ENCODE measurements at places on chromosomes 3 and 15.

GRCh38 chr15:63597038-63597790 is at the start of gene FBXL22:
FBXL22 (plus strand) TSS chr15:63597387; CDS start chr15:63597393, 6 bp downstream.
- DNase-seq, result no peak

DNA sequence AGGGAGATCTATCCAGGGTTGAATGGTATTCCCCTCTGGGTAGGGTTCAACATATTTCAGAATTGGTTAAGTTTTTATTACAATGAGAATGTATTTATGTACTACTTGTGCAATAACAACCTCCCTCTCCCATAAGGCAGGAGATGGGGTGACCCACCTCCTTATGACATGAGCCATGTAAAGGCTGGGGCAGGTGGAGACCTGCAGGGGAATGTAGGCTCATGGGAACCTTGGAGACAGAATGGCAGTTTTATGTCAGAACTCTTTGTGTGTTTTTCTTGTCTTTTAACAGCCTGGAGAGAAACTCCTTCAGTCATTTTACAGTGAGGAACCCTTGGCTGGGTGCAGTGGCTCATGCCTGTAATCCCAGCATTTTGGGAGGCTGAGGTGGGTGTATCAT is 24.6 kb upstream of the INSYN1 start:
- DNase-seq, result no peak

GRCh38 chr15:69092159-69092558 is 68.3 kb upstream of the GLCE start:
- DNase-seq, result no peak

GRCh38 chr3:136042608-136043221 is 77.2 kb downstream of the PPP2R3A start:
- peak; percentile 39 for DNase-seq

- DNase-seq, result no peak
Measured at GRCh38 chr15:68272721-68273271, 4.7 kb upstream of the FEM1B start.

GRCh38 chr3:42513121-42513520 is 10.7 kb downstream of the VIPR1 start:
- DNase-seq, result no peak

GRCh38 chr3:69199942-69200341 is 77.5 kb upstream of the LMOD3 start:
- peak; percentile 51 for DNase-seq

DNA sequence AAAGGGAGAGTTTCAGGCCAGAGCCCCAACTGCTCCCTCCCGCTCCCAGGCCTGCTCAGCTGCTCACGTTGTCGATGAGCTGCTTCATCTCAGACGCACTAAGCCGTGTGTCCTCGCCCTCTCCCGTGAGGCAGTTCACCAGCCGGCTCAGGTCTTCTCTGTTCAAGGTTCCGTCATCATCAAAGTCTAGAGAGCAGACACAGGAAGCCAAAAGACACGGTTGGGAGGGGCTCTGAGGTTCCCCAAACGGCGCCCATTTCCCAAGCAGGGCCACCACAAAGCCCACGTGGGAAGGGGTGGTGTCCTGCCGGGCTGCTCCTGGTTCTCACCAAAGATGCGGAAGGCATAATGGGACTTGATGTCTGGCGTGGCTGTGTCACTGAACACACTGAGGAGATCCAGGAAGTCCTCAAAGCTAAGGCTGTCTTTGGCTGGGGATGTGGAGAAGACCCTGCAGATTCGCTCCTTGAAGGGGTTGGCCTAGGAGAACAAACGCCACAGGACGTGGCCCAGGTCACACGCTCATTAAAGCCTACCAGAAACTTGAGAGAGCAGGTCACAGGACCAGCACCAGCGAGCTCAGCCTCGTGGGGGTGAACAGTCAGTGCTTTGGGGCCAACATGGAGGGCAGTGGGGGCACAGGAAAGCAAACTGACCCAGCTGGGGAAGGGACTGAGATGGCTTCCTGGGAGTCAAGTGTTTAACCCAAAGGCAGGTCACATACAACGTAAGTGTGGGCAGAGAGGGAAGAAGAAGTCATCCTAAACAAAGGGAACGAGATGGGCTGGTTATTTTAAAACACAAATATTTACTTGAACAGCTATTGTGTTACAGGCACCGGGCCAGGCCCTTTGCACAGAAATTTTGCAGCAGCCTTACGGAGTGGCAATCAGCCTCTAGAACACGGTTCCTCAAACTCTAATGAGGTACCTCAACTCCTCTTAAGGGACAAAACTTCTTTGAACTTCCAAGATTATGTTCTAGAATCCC is 2.4 kb downstream of the CIB1 start:
- DNase-seq, result peak; percentile 85

GRCh38 chr3:120145542-120146285 is 51.5 kb upstream of the GSK3B start:
- DNase-seq, result peak; percentile 70

DNA sequence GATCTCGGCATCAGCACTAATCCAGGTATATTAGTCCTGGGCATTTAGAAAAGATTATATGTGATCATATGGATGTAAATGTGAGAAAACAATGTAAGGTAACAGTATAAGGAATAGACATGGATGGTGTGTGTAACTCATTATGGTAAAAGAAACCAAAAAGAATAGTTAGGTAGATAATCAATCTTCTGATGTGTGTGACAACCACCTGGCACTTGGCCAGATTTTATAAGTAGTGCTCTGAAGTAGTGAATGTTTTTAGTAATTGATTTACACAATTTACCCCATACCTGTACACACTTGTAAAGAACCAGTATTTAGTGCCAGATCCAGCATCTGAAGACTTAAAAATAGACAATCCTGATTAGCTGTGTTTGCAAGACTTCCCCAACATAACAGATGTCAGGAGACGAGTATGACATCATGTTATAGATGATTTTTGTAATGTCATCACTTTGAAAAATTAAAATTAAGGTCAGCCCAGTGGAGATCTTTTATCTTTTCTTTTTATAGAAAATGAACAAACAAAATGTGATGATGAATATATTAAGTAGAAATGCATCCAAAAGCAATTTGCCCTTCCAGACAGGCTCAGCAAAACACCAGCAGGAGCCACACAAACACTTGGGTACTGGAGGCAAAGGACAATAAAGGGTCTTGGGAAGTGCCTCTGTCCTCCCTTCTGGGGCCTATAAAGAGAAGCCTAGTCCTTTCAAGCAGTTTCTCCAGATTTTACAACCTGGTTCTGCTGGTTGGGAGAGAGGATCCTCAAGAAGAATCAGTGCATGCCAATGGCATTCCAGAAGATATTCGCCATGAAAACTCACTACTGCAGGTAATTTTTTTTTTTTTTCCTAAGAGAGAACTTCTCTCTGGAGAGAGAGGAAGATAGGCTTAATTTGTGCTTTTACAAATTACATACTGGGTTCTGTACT is 140.7 kb downstream of the MECOM start:
- DNase-seq, result no peak

DNA sequence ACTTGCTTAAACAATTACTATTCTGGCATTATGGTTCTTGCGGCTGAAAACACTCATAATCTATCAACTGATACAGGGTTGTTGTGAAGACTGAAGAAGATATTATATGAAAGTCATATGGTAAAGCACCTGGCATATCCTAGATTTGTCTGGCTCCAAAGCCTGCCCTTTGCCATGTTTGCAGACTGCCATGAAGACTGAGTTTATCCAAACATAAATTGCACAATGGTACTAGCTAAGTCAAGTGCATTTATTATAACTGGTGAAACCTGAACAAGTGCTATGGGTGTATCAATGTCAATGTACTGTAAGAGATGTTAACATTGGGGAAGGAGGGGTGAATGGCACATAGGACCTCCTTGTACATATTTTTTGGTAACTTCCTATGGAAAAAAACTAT is 87.4 kb upstream of the MEX3B start:
- no peak for DNase-seq

DNA sequence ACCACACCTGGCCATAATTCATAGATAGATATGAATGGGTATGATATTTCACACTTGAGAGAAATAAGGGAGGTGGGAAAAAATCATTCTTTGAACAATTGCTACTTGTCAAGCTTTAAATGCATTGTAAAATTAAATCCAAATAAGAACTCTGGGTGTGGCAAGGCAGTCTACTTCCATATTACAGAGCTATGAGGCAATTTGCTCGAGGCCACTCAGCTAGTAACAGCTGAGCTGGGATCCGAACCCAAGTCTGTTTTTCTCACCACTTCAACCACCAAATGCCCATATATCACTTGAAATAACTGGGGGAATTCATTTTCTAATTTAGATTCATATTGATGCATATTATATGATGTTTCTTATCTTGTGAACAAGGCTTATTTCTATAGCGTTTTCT is 482.2 kb upstream of the ADAMTS9 start:
- DNase-seq, result no peak

DNA sequence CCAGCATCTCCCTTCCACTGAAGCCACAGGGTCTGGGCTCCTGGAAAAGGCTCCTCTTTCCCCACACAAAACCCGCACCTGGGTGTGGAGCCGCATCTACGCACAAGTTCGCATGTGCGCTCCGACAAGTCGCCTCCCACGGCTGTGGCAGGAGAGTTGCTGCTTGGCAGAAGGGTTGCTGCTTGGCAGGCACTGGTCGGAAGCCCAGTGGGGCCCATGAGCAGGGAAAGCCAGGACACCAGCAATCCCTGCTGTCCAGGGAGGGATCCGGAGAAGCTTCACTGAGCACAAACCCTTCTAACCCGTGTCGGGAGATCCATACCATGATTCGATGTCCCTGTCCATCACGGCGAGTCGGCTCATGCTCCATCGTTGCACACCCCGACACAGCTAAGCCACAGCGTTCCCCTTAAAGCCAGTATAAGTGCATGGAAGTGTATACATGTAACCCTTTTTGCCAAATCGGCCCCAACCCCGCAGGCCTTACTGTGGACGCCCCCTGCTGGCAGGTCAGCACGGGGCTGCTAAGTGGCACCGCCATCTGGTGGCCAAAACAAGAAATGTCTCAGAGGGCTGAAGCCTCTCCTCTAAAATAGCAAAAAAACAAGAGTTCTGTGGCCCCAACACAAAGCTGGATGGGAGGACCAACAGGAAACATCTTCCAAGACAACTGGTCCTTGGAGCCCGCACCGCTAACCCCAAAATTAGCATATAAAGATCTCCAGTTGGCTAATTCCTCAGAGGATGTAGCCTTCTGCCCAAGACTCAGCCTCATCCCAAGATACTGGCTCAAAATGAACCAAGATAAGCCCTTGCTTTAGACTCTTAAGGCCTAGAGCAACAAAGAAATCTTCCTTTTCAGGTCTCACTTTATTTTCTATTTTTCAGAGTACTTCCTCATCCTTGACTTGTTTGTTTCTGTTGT is 8.3 kb downstream of the ANKRD63 start:
- DNase-seq, result peak; percentile 88

DNA sequence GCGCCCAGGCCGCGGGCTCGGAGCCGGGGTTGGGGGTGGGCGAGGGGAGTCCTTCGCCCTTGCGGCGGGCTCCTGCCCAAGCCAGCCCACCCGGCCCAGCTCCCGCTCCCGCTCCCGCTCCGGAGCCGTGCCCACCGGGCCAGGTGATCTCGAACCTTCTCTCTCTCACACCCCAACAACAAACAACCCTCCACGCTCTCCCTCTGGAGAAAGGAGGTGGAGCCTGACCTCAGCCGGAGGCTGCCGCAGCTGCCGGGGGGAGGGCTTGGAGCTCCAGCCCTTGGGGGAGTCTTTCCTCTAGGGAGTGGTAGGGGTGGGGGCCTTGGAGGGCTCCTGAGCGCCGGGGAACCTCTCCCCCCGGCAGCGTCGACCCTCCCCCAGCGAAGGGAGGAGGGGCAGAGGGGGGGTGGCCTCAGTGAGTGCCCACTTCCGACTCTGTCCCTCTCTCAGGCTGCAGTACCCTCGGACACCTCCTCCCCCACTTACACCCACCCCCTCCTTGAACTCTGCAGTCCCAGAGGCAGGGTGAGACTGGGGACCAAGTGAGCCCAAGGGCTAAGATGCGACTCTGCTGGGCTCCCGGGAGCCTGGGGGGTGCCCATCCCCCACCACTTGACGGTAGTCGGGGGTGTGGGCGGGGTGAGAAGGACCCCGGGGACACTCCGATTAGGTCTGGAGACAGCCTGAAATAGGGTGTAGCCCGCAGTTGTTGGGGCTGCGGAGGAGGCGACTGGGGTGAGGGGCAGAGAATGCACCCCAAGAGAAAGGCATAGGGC is 4.4 kb upstream of the BAHD1 start:
- DNase-seq, result no peak

- no peak for DNase-seq
Measured at GRCh38 chr3:187587076-187587475, 83.1 kb downstream of the SST start.

DNA sequence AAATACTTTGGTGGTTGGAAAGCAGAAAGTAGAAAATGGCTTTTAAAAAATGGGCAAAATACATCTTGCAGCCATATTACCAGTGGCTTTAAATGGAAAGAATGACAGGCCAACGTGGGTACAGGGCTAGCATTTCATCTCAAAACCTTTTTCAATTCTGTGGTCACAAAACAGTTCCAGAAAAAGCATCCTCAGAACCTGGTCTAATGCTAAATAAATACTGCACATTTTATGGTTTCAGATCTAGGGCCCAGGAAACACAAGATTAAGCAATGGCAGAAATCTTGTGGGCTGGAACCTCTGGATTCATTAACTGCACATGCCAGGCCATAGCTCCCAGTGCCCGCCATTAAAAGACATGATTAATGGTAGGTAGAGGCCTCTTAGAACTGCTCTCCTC is 470.2 kb upstream of the RASGRP1 start:
- no peak for DNase-seq

GRCh38 chr15:29364426-29365078 is 94.9 kb upstream of the NSMCE3 start:
- DNase-seq, result no peak

DNA sequence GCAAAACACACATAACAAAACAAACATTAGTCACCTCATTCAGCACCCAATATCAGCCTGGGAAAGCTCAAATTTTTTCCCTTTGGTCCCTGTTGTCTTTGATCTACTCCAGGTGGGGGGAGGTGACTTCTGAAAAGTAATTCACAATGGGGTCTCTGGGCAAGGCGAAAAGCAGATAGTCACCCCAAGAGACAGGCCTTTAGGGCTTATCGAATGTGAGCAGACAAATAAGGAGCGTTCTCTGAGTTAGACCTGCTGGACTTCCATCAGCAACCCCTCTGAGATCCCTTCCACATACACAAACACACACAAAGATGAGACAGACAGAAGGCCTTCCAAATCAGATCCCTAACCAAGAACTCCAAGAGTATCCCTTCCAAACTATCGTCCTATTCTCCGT is 171.0 kb upstream of the SMAD3 start:
- DNase-seq, result no peak

- DNase-seq, result peak; percentile 8
Measured at GRCh38 chr3:119149484-119149883, 3.5 kb downstream of the TEX55 start.

DNA sequence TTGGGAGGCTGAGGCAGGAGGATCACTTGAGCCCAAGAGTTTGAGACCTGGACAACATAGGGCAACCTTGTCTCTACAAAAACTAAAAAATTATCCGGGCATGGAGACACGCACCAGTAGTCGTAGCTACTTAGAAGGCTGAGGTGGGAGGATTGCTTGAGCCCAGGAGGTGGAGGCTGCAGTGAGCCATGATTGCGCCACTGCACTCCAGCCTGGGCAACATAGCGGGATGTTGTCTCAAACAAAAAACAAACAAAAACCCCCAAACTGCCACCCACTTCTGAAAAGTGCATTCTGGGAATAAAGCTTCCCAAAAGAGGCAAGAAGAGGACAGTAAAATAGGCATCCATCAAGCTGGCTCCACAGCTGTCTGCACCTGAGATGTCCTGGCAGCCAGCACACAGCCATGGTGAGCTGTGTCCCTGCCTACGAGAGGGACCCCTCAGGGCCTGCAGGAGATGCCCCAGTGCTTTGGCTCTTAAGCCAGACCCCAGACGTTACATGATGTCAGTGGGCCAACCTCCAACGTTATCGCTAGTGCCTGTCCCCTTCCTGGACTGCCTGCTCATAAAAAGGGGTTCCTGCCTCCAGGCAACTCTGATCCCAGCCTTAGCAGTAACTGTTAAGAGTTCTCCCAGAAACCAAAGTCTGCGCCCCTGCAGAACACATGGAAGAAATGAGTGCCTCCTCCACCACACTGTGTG is 101.1 kb downstream of the LRIG1 start:
- no peak for DNase-seq

Measured in activated CD4-positive, alpha-beta T cell treated with anti-CD3 and anti-CD28 coated beads, Interleukin-10, Interleukin-2, amounts not matched to agents 100 ng/mL and 50 ng/mL, durations not matched to agents 16 hours and 8 hours (primary cell).